Activated T-cell treated with anti-CD3 and anti-CD28 coated beads, Interleukin-2, amount 50 U/mL, for 48 hours (primary cell): ENCODE measurements at places on chromosomes 16 and 17.

DNA sequence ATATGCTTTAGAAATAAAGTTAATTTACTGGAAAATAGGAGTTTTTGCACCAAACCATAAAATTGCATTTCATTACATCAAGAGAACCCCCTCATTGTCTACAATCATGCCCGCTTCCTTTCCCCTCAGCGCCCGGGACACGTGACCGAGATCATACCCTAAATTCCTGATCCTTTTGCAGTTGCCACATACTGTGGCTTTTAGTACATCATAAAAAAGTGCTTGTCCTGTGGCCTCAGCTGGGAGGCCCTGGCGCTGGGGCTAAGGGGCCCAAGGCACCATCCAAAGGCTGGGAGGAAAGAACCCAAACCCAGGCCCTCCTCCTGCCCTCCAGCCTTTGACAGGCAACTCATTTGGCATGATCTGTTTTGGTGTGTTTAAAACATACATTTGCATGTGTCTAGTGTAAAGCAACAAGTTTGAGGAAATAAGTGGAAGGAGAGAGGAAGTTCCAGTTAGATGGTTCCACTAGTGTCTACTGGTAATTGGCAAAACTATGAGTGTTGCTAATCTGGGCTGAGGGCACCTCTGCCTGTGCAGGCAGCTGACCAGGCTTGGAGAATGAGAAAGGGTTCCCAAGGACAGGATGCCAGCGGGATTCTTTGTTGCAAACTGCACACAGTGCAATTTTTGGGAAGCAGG lies 6.0 kb downstream of the CDK5R1 start:
- no peak for DNase-seq

- DNase-seq, result no peak
These were observed 14.8 kb downstream of the MYLK3 start for GRCh38 chr16:46733319-46733830.

DNA sequence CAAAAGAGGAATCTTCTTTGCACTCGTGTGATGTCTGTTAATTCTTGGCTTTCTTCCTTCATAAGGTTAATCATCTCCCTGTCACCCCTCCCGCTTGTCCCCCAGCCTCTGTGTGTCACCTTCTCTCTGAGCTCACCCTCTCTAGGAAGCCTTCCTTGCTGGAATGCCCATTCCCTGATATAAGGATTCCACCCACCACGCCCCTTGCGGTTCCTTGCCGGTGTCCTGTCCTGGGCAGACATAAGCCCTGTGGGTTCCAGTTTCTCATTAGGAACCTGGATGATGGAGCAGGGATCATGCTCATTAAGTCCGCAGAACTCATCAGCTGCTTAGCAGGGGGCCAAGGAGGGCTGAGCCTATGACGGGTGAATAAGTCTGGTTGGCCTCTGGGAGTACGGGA lies 559.3 kb downstream of the MAF start:
- no peak for DNase-seq

GRCh38 chr17:81866440-81867169 lies 4.5 kb downstream of the ARHGDIA start:
- DNase-seq, result peak; percentile 46

DNA sequence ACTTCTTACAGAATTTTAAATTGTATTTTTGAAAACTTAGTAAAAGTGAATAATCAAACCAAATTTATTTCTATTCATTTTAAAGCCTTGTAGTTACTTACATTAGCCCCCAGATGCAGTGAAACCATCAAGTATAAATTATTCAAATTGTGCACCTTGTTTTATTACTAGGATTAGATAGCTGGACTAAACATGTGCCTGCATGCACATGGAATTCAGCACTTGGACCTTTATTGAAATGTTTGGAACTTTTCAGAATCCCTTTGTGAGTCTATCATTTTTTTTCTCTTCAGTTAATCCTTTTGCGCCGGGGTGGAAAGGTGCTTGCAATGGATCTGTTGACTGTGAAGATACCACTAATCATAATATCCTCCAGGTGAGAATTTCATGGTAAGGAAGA lies 4.7 kb downstream of the ZPBP2 start:
- DNase-seq, result no peak

- no peak for DNase-seq
These were observed 52.1 kb downstream of the CUEDC1 start for GRCh38 chr17:57902800-57903759.

GRCh38 chr16:85152414-85153030 lies 40.2 kb upstream of the CIBAR2 start:
- no peak for DNase-seq

DNA sequence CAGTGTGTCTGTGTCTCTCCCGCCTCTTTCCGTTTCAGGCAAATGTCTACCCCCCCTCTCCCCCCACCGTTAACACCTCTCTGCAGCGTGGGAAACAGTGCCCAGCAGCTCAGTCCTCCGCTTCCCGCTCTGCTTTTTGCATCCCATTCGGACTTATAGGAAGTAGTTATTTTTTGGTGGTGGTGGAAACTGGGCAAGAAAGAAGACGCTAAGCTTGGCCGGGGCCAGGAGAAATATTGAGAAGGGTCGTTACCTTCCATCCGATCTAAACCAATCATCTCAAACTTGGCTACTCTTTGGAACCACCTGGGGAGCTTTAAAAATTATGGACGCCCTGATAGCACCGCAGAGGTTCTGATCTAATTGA lies 499 bp upstream of the HLF start:
- no peak for DNase-seq
